Left renal cortex interstitium (tissue), 4 donors: ENCODE measurements at places on chromosomes 12 and 14. TPM values are rescaled to one million over a fixed set of nuclear protein-coding genes. Genes with fewer than 3 reads are reported as not detected.

GRCh38 chr12:100964028-100964427 is 169.5 kb downstream of the ANO4 start:
- no peak for DNase-seq

PIANP gene
- 16.3 TPM for polyA plus RNA-seq

KRT80 gene
- polyA plus RNA-seq: 1.0 TPM

DNA sequence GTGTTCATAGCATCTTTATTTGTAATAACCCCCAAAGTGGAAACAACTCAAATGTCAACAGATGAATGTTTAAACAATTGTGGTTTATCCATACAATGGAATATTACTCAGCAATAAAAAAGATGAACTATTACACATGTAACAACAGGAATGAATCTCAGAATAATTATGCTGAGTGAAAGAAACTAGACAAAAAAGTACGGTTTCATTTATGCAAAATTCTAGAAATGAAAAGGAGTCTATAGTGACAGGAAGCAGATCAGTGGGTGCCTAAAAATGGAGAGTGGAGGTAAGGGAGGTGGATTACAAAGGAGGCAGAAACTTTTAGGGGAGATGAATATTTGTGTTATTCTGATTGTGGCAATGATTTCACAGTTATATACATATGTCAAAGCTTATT is 4.8 kb downstream of the PRKCH start:
- no peak for DNase-seq
